AG09319 (cell line): ENCODE measurements at places on chromosomes 4 and X.

GRCh38 chr4:58590722-58591121 is 1480.5 kb upstream of the IGFBP7 start:
- DNase-seq = no peak

- DNase-seq = no peak
Measured at GRCh38 chr4:123585111-123585510, 188.5 kb downstream of the SPRY1 start.

DNA sequence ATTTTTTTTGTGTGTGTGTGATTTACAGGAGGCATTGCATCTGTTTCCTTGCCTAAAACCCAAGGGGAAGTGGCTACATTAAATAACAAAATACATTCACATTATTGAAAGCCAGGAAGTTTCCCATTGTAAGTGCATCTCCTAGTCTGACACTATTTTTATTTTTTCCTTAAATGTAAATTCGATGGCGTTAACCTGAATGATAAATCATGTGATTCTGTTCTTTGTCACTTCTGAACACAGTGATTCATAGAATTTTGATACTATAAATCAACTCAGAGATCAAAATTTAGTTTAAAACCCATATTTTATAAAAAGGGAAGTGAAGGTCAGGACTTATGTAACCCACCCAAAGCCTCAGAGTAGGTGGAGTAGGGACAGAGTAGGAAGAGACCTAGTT is 258.1 kb downstream of the GABRG1 start:
- DNase-seq = no peak

GRCh38 chrX:103376979-103377324 is 614 bp downstream of the BEX3 start:
- no peak for DNase-seq

GRCh38 chrX:37846558-37846933 is 825 bp downstream of the DYNLT3 start:
- no peak for DNase-seq

DNA sequence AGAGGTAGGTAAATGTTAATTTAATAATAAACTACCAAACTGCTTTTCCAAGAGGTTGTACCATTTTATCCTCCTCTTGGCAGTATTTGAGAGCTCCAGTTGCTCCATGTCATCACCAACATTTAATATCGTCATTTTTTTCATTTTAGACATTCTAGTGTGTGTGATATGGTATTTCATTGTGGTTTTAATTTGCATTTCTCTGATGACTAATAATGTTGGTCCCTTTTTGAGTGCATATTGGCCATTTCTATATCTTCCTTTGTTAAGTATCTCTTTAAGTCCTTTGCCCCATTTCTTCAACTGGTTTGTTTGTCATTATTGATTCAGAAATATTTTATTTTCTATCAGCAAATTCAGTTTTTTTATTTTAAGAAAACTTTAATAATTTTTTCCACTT is 88.8 kb downstream of the MAPK10 start:
- DNase-seq = no peak

- no peak for DNase-seq
Measured at GRCh38 chr4:184596617-184597185, 52.5 kb downstream of the CASP3 start.

- DNase-seq = no peak
Measured at GRCh38 chr4:87502580-87503238, 26.5 kb downstream of the SPARCL1 start.

- DNase-seq = no peak
Measured at GRCh38 chr4:42150653-42151567, 1.5 kb downstream of the BEND4 start.

- DNase-seq = no peak
Measured at GRCh38 chrX:19040373-19040772, 56.5 kb upstream of the PHKA2 start.

GRCh38 chr4:183548306-183548705 is 43.4 kb downstream of the ING2 start:
- no peak for DNase-seq

DNA sequence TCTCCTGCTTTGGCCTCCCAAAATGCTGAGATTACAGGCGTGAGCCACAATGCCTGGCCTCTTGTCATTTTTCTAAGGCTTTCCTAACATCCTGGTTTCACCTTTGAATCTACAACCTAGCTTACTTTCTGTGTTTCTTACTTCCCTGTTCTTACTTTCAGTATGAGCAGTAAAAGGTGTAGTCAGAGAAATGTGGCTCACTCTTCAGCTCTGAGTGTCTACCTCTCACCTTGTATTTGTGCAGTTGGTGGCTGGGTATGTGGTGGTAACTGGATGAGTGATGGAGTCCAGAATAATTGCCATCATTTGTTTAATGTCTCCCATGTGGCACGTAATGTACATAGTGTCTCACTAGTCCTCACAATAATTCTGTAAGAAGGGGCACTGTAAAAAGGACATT is 19.1 kb upstream of the CXCL11 start:
- DNase-seq = no peak

DNA sequence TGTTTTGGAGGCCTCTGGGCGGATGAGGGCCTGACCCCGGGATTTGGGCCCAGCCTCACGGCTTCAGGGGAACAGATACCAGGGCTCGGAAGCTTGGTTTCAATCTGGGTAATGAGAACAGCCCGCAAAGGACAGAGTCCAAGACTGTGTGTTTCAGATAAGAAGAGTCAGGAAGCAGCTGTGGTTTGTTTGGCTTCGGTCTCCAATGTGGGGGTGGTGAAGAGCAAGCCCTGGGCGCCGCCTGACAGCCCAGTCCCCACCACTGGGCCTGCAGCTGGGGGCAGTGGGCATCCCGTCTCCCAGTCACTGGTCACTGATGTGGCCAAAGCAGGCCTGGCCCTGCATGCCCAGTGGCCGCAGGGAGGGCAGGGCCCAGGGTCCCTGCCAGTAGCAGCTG is 9.1 kb downstream of the WFS1 start:
- no peak for DNase-seq

DNA sequence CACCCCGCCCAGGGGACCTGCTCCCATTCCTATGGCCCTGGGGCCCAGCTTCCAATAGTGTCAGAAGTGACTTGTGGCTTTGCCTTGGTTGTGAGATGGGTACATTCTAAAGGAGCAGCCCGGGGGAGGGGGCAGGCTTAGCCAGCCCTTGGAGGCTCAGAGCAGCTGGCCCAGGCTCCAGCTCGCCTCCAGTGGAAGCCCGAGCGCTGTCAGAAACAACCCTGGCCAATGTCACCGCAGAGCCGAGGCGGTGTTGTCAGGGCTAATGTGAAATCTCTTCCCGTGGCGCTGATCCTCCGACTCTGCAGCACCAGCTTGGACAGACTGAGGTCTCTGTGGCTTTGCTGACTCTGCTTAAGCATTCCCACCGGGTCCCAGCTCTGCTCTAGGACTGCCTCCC is 29.2 kb upstream of the ZNF81 start:
- DNase-seq = no peak
